Lung (tissue), 17 donors: ENCODE measurements at places on chromosomes 1 and 21. TPM values are rescaled to one million over a fixed set of nuclear protein-coding genes. Genes with fewer than 3 reads are reported as not detected.

- no peak for DNase-seq
Observed at GRCh38 chr1:91601554-91602376, 101.1 kb downstream of the CDC7 start.

DNA sequence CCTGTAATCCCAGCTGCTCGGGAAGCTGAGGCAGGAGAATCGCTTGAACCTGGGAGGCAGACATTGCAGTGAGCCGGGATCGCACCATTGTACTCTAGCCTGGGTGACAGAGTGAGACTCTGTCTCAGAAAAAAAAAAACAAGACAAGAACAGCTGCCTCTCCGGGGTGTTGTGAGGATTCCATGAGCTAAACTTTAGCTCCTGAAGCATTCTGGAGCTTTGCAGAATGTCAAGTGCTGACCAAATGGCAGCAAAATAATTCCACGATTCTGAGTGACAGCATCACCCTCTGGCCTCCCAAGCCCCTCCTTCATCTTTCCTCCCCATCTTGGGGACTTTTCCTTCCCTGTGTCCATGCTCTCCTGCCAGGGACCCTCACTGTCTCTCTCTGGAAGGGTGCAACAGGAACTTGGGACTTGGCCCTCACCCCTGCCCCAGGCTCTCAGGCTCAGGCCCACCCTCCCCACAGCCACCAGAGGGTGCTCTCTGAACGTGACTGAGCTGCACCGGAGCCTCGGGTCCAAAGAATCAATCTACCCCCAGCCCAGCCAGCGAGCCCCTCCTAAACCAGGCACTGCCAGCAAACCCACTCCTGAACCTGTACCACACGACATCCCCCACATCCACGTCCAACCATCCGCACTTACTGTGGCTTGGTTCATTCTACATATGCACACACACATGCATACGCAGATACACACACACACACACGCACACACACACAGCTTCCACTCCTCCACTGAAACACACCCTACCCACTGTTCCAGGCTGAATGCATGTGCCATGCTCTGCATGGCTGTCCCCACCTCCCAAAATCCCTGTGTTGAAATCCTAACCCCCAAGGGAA lies 45.7 kb downstream of the ACOT7 start:
- DNase-seq, result peak; percentile 47

- no peak for DNase-seq
Observed at GRCh38 chr1:27575840-27576331, 28.1 kb downstream of the AHDC1 start.

DNA sequence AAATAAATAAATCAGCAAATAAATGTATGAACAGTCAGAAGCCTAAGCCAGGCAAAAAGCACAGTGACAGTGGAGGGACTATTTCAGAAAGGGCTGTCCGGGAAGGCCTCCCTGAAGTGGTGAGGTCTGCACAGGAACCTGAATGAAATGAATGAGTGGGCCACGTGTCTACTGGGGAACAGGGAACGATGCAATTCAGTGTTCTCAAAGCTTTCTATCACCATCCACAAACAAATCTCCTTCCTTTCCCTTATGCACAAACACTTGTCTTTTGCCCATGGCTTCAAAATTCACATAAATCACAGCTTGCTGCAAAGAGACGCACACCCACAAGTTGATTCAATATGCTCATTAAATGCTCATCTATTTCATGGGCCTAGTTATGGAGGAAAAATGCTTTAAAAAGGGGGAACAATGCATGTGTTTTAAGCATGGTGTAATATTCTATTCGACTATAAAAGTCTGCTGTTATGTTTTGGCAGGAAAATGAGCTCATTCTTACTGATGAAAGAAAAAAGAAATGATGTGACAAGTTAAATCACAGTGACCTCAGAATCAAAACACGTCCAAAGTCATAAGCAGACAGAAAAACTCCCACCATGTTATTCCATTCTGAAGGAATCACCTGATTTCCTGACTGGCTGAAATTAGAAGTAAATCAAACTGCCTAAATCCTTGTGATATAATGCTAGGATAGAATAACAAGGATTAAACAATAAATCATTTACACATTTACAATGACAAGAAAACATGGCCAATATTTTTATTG lies 21.6 kb downstream of the URB1 start:
- peak; percentile 9 for DNase-seq

GRCh38 chr21:43289442-43289841 lies 120.6 kb downstream of the CRYAA start:
- no peak for DNase-seq

- DNase-seq, result no peak
Observed at GRCh38 chr1:118899340-118899739, 88.8 kb downstream of the TBX15 start.

DNA sequence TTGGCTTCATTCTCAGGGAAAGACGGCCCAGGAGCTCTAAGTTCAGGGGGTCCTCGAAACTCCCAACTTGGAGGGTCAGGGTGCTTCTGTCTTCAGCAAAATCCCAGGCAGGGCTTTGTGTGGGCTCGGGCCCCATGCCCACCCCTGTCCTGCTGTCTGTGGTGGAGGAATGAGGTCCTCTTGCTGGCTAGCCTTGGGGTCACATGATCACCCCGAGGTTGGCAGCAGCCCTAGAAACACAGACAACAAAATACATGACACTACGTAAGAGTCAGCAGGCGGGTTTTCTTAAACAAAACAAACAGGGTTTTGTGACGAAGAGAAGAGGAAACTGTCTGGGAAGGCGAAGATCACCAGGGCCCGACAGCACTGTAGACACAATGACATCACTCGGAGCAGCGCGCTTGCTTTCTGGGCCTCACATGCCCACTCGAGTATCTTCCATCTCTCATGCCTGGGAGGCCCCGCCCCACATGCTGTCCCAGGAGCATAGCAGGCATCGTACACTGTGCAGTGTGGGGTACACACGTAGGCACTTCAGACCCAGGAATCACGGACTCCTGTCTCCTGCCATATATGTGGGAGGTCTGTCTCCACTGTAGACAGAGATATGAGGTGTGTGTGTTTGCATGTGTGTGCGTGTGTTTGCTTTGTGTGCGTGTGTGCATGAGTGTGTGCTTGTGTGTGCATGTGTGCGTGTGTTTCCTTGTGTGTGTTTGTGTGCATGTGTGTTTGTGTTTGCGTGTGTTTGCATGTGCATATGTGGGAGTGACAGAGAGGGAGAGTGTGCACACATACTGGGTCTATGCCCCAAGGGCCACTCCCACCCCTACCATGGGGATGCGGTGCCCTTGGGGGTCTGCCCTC lies 94.7 kb downstream of the SIK1 start:
- DNase-seq, result peak; percentile 97

GRCh38 chr1:5312293-5312674 lies 657.9 kb downstream of the AJAP1 start:
- no peak for DNase-seq

- DNase-seq, result peak; percentile 51
Observed at GRCh38 chr1:226549937-226550671, 1.5 kb downstream of the STUM start.

DNA sequence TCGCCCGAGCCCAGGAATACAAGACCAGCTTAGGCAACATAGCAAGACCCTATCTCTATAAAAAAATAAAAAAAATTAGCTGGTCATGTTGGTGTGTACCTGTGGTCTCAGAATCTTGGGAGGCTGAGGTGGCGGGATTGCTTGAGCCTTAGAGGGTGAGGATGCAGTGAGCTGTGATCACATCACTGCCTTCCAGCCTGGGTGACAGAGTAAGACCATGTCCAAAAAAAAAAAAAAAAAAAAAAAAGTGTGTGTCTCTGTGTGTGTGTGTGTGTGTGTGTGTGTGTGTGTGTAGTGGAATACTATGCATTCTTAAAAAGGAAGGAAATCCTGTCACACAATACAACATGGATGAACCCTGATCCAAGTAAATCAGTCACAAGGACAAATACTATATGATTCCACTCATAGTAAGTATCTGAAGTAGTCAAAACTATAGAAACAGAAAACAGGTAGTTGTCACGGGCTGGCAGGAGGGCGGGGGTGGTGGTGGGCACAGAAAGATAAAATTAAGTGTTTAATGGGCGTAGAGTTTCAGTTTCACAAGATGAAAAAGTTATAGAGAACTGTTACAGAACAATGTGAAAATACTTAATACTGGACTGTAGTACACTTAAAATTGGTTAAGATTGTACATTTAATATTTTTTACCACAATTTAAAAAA lies 47.8 kb downstream of the SELENOF start:
- DNase-seq, result no peak

DNA sequence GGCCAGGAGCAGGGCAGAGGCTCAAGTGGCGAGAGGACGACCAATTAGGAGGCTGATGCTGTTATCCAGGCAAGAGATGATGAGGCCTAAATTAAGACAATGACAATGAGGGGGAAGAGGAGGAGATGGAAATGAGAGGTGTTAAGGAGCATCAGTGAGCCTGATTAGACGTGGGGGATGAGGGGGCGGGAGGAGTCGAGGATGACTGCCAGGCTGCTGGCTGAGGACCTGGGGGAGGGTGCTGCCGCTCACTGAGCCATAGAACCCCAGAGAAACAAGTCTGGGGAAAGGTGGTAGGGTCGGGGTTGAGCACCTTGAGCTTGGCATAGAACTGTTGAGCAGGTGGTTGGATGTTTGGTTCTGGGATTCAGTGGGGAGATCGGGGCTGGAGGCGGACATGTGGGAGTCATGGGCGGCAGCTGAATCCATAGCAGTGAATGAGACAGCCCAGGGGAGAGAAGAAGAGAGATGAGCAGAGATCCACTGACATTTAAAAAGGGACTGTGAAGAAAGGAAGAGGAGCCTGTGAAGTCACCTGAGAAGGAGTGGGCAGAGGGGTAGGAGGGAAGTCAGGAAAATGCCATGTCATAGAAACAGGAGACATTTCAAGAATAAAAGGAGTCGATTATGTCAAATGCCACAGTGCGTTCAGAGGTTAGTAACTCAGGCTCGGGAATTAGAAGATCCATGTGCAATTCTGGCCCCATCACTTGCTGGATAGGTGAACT lies 28.5 kb downstream of the DLGAP3 start:
- no peak for DNase-seq

GRCh38 chr1:100400404-100400803 lies 48.1 kb downstream of the CDC14A start:
- peak; percentile 68 for DNase-seq

DNA sequence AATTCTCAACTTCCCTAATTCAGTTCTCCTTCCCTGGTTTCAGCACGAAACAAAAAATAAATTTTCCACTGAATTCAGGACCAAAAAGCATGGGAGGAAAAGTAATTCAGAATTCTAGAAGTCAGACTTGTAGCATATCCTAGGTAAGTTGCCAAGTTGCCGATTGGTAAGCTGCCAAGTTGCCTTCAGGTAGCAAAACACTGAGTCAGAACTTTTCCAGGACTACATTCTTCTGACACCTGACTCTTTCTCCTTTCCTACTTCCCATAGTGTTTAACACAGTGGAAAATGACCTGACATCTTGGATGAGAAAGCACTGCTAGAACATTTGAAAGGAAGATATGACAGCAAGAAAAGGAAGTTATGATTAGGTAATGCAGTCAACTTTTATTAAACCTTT lies 322.8 kb downstream of the SPATA17 start:
- DNase-seq, result no peak

DNA sequence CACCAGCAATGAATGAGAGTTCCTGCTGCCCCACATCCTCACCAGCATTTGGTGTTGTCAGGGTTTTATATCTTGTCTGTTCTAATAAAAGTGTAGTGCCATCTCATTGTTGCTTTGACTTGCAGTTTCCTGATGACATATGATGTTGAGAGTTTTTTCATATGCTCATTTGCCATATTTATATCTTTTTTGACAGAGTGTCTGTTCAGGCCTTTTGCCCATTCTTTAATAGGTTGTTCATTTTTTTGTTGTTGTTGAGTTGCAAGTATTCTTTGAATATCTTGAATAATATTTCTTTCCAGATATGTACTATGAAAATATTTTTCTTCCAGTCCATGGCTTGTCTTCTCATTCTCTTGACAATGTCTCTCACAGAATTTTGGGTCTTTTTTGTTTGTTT lies 111.7 kb upstream of the KCNJ15 start:
- no peak for DNase-seq

DNA sequence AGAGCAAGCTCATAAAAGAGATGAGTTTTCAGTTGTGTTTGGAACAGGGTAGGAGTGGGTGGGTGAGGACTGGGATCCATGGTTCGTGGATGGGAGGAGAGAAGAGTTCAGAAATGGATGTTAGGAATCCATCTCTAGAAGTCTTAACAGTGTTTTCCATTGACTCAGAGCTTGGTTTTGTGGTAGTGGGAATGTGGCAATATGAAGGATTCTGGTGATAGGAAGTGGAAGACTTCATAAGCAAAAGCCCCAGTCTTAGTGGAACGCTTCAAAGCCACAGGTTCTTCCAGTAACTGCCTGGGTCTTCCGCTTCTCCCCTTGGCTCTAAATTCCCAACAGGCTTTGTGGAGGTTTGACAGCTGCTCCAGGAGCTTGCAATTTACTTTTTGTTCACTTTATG lies 167.9 kb downstream of the KCNJ6 start:
- DNase-seq, result no peak

- no peak for DNase-seq
Observed at GRCh38 chr1:13737398-13737797, 37.4 kb downstream of the PRDM2 start.

DNA sequence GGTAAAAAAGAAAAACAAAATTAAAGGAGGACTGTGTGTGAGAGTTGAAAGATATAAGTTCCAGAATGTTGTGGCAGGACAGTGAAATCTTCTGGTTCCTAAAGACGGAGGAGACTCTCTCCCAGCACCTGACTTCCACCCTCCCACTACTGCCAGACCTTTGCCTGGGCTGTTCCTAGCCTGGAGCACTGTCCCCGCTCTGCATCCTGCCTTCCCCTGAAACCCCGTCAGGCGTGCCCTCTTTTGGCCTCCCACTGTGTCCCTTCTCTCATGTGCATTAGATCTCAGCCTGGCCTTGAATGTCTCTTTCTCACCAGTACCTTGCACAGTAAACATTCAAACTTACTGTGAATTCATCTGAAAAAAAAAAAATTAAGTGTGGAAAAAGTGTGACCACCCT lies 74.1 kb downstream of the VPS26C start:
- no peak for DNase-seq

DNA sequence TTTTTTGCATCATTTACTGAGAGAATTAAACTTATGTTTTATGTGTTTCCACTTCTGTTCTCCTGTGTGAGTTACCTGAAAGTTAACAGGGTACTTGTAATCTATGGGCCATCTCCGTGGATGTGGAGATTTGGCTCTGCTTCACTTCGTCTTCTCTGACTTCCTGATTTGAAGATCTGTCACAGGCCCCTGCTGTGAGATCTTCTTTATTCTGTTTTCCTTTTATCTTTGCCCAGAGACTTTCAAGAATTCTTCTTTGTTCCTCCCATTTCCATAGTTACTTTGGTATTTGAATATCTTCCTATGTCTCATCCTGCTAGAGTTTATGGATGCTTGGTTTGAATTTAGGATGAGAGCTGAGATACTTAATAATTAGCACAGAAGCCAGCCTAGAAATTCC lies 35.4 kb upstream of the PKN2 start:
- DNase-seq, result no peak

- DNase-seq, result no peak
Observed at GRCh38 chr1:166082601-166083000, 84.2 kb downstream of the FAM78B start.

The KLHDC7A gene
- polyA plus RNA-seq, result 1.9 TPM

The ZNF648 gene
- polyA plus RNA-seq, result 0.21 TPM

The OLFML3 gene
- polyA plus RNA-seq, result 11.6 TPM

The LRRC53 gene
- polyA plus RNA-seq, result not detected

The CFHR4 gene
- polyA plus RNA-seq, result not detected

The ALX3 gene
- 0.13 TPM for polyA plus RNA-seq

The PLA2G2D gene
- polyA plus RNA-seq, result 0.06 TPM

The MMEL1 gene
- 6.2 TPM for polyA plus RNA-seq
